Stimulated activated CD8-positive, alpha-beta memory T cell treated with anti-CD3 and anti-CD28 coated beads, Interleukin-7, amount 100 ng/mL, for 1 hour (primary cell): ENCODE measurements at places on chromosomes 5 and 9.

- DNase-seq: no peak
These were observed 235.3 kb downstream of the GABRB2 start for GRCh38 chr5:161311146-161311708.

GRCh38 chr5:100904259-100904861 is 1.3 kb upstream of the ST8SIA4 start:
- no peak for DNase-seq

DNA sequence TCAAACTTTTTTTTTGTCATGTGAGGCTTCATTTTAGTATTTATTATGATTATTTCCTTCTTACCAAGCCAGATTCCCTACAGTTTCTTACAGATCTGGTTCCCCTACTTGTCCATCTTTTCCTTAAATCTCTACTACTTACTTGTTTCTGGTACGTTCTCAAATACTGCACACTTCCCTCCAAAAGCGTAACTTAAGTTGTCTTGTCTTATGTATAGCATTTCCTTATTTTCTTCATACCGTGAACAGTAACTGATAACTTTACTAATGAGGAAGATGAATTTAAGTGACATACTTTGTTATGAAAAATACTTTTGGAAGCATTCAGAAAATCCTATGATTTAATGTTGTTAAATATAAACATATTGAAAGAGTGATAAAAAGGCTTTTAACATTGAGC is 67.3 kb downstream of the PARP8 start:
- DNase-seq: no peak

- no peak for DNase-seq
These were observed 184.4 kb downstream of the MAN2A1 start for GRCh38 chr5:109874108-109874507.

- no peak for DNase-seq
These were observed 8.4 kb downstream of the RPS14 start for GRCh38 chr5:150440948-150441812.

DNA sequence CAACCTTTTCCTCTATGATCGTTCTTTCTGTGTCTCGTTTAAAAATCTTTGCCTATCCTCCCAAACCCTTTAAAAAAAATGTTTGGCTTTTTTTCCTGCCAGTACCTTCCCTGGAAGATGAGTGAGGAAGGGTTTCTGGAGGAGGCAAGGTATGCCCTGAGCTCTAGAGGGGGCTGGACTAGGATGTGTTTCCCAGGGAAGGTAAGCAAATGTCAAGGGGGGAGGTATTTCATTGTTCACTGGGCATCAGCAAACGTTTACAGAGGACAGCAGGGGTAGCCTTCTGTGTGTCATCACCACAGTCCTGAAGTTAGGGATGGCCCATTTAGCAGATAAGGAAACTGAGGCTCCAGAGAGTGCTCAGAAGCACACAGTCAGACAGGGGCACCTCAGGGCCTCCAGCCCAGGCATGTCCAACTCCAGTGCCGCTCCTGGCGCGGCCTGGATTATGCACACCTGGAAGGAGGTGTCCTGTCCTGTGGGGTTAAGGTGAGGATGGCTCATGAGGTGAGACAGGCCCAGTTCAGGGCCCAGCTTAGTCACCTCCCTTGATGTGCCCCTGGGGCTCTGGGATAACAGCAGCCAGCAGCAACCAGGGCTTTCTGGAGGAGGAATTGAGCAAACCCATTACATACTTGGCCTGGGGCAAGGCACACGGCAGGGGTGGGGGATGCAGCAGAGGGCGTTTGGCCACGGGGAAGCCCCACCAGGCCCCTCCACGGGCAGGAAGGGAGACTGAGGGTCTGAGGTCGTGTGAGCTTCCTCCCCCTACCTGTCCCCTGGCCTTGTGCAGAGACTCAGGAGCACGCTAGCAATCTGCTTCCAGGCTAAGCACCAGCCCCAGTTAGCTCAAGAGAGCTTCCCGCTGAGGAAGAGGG is 100.3 kb upstream of the LMX1B start:
- no peak for DNase-seq

DNA sequence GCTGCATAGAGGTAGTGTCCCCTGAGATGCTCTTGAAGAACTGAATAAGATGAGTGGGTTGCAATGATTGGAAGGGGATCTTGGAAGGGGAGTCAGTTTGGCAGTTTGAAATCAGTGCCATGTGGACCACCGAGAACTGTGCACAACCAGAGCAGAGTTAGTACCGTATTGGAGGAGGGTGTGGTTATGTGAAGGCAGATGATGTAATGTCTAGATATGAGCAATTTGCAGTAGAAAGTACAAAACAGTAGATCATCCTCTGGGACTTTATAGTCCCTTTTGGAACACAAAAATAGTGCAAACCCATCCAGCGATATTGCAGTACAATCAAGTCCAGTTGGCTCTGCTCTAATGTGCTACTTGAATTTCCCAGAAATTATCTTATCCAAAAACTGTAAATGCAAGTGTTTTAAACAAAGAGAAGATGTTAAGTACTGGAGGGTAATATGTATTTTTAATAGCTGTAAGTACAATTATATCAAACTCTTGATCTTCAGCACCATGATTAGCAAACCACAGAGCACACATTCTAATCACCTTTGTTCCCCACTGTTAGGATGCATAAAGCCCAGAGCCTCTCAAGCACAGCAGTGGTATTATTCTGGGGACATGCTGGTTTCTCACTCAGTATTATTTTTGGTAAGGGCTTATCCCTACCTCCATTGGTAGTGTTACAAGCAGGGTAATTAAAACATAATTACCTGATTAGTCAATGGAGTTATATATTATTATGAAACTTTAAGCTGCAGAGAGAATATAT is 41.5 kb downstream of the MEGF10 start:
- DNase-seq: no peak

DNA sequence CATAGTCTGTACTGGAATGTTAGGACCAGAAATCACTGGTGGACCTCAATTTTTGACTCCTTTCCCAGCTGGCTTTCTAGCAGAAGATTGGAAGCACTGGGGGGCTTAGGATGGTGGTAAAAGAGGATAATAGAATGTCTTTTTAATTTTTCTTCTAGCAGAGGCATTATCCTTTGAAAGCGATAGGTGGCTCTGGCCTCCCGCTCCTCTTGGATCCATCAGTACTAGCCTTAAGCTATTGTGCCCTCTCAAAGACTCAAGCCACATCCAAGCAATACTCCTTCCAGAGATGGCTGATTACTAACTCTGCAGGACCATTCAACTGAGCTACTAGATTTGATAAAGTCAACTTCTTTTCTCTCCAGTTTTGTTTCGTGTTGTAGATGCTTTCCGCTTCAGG is 610.6 kb downstream of the CDH12 start:
- no peak for DNase-seq

- no peak for DNase-seq
These were observed 71.0 kb downstream of the SH3PXD2B start for GRCh38 chr5:172383191-172383802.

- DNase-seq: no peak
These were observed 26.7 kb downstream of the CLTA start for GRCh38 chr9:36217256-36217968.

- DNase-seq: no peak
These were observed 66.1 kb downstream of the FBXL17 start for GRCh38 chr5:108315829-108316228.

DNA sequence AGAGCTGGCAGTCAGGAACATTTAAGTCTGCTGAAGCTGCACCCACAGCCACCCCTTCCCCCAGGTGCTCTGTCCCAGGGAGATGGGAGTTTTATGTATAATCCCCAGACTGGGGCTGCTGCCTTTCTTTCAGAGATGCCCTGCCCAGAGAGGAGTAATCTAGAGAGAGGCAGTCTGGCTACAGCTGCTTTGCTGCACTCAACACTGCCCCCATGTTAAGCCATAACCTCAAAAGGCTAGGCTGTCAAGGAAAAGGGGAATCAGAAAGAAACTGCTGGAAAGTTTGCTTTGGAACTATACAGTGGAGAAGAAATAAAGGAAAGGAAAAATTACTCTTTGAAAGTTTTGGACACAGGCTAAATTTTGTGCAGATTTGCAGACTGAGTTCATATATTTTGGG is 127.2 kb downstream of the MACIR start:
- no peak for DNase-seq

GRCh38 chr9:136011703-136012496 is 50.7 kb upstream of the UBAC1 start:
- DNase-seq: no peak

- DNase-seq: no peak
These were observed 156.6 kb upstream of the DMRT1 start for GRCh38 chr9:684941-685340.

DNA sequence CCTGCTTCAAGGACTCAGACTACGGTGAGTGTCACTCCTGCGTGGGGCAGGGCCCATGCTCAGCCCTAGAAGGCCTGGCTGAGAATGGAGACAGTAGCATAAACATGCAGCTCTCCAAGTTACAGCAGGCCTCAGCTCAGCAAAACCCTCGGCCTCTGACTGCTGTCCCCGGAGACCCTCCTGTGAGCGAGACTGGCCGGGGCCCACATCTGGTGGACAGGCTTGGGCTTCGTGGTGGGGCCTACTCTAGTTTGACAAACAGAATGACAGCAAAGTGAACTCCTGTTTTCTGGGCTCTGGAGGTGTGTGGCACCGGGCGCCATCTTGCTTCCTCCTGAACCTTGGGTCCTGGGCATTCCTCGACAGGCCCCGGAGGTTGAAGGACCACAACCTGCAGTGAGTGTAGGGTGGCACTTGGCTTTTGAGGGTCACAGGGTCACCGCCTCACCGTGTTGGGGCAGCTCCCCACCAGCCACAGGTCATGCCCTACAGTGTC is 97.5 kb downstream of the PHF2 start:
- no peak for DNase-seq

GRCh38 chr5:122937914-122938313 is 92.5 kb downstream of the SNX24 start:
- no peak for DNase-seq

GRCh38 chr5:97019435-97020117 is 83.7 kb downstream of the LNPEP start:
- no peak for DNase-seq

DNA sequence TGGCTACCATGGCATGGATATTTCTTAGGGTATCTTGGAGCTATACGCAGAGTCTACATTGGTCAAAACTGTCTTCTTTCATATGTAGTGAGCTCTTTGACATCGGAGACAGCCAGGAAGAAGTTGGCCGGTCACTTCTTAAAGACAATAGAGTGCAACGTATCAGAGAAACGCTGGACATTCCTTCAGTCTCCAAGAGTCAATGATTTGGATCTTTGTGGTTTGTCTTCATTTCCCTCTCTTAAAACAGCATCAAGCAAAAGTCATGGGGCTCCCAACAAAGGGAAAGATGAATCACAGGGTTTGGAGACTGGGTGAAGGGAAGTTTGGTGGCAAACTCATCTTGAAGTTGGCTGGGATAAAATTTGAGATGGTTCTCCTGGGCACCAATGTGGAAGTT is 320.1 kb downstream of the AGTPBP1 start:
- no peak for DNase-seq

DNA sequence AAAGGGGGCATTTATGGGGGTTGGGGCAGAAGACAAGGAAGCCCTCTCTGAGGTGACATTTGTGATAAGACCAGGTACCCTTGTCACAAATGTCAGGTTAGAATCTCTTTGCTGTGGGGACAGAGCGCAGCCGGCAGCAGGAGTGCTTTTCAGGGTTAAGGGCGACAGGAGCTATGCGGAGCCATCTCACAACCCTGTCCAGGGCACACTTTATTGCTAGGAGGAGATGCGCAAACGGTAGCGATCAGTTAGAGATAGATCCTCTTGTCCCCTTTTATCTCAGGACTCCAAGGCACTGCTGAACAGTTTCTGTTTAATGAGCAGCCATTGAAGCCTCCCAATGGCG is 438 bp upstream of the LAMC3 start:
- DNase-seq: no peak

DNA sequence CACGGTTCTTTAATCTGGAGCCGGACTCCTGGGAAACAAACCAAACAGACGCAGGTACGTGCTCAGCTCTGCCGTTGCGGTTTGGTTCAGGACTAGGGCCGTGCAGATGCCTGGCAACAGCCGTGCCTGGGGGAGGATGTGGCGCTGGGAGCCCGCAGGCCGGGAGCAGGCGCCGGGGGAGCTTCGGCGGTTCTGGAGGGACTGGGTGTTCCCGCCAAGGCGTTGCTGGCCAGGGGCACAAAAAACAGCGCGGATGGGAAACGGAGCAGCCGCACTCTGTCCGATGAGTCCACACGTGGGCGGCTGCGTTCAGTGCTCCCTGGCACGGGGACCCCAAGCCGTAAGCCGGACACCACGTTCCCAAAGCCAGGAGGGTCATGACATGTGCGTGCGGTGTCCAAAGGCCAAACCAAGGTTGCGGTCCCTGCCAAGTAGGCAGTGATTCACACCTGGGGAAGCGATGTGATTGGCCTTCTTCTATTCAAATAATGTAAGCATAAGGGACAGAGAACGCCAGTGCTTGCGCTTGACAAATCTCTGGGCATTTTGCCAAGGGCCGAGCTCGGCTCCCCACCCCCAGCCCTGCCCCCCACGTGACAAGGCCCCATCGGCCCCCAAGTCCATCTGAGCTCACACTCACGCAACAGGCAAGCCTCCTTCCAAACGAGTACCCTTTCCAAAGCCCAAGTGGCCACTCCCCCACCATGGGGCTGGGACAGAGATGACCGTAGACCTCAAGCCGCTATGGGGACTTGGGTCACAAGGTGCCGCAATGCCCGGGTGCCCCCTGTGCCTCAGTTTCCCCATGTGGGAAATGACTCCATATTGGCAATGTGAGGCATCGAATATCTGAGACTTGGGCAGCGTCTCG is 49.7 kb upstream of the NKD2 start:
- no peak for DNase-seq

- no peak for DNase-seq
These were observed 4.4 kb upstream of the EBF1 start for GRCh38 chr5:159104051-159104651.

GRCh38 chr5:153158608-153159007 is 331.9 kb upstream of the GRIA1 start:
- no peak for DNase-seq

DNA sequence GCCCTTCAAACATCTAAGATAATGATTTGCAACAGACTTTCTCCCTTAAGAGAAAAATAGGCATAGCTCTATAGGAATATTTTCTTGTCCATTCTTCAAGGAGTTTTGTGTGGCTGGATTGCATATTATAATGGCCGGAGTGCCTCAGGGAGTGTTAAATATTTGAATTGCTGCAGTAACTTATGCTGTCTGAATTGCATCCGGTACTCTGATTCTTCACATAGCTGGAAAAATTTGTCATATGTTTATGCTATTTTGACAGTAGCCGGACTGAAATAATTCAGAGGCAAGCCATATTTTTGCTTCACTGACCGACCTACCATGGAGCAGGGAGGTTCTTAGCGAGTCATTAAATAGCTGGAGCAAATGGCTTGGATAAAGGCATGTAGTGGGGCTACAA is 621.0 kb downstream of the ACTL7B start:
- DNase-seq: no peak

GRCh38 chr9:20563917-20564316 is 58.4 kb downstream of the MLLT3 start:
- DNase-seq: no peak

DNA sequence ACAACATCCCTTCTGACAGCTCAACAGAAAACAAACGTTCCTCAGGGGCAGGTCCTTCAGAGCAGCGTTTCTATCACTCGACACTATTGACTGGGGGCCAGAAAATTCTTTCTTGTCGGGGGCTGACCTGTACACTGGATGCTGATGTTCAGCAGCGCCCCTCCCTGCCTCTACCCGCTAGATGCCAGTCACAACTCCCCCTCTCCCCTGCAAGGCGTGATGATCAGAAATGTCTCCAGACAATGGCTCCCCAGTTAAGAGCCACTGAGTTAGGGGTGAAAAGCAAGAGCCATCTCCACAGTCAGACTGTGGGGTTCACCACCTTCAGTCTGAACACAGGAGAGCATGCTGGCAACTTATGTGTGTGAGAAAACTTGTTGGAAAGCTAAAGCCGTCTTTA is 39.8 kb downstream of the SERINC5 start:
- DNase-seq: no peak

- no peak for DNase-seq
These were observed 13.8 kb downstream of the VAV2 start for GRCh38 chr9:133978226-133978898.
